SJSA1 (cell line): ENCODE measurements at places on chromosomes 4 and X. TPM values are rescaled to one million over a fixed set of nuclear protein-coding genes. Genes with fewer than 3 reads are reported as not detected.
A peak's percentile ranks its signal among the peaks of the same experiment; 100 is the strongest.

The S100P gene
- not detected in 2 replicates for total RNA-seq

The GBA3 gene
- total RNA-seq: not detected in 2 replicates

The ADH1A gene
- not detected in 2 replicates for total RNA-seq

The PCYT1B gene
- not detected in 2 replicates for total RNA-seq

DNA sequence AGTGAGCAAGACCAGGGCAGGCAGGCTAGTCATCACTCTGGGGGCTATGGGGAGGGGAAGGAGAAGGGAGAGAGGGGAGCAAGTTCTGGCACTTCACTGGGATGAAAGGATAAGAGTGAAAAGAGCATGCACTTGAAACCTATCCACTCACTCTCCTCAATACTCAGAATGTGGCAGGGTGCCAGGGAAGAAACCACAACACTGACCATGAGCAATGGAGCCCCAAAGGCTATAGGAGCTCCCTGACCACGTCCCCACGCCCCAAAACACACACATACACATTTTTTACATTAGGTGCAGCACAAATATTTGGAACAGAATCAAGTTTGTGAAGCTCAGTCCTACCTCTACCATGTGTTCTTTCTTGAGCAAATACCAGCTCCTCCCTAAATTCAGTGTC is 132.2 kb downstream of the IDS start:
- DNase-seq: no peak

DNA sequence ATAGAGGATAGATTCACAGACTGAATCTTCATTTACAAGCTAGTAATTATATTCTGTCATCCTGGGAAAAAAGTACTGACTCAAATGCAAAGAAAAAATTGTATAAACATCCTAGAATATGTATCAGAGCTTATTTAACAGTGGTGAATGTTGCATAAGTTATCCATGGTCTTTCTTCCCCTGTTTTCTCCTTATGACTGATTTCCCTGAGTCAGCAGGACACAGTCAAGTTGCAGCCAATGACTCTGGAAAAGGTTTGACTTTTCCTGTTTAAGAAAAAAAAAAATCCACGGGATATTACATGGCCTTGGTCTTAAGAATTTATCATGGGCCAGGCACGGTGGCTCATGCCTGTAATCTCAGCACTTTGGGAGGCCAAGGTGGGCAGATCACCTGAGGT is 36.5 kb downstream of the INPP4B start:
- DNase-seq: no peak

- peak; percentile 25 for DNase-seq
Observed at GRCh38 chrX:103464072-103464773, 55.1 kb downstream of the RAB40A start.

GRCh38 chrX:56232221-56233082 is at the start of gene KLF8:
Gene KLF8, plus strand, starts transcription at chrX:56232356. Its CDS starts 979 bp downstream, at chrX:56233335.
- DNase-seq: no peak

DNA sequence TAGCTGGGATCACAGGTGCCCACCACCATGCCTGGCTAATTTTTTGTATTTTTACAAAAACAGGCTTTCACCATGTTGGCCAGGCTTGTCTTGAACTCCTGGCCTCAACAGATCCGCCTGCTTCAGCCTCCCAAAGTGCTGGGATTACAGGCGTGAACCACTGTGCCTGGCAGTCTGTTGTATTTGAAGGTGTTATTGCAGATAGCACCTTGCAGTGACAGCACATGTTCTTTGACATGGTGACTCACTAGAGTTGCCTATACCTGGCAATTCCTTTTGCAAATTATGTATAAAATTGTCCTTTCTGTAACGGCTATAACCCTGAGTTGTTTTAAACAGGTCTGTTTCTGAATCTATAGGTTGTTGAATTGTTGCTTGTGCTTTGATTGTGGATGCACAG is 7.9 kb downstream of the OGT start:
- no peak for DNase-seq
